ENCODE measurements at places on chromosomes 11 and 22.

GRCh38 chr11:31131760-31132159, 237.8 kb downstream of the DCDC1 start:
- DNase-seq, result no peak

GRCh38 chr11:469684-470560, 19.8 kb downstream of the PTDSS2 start:
- DNase-seq, result no peak

DNA sequence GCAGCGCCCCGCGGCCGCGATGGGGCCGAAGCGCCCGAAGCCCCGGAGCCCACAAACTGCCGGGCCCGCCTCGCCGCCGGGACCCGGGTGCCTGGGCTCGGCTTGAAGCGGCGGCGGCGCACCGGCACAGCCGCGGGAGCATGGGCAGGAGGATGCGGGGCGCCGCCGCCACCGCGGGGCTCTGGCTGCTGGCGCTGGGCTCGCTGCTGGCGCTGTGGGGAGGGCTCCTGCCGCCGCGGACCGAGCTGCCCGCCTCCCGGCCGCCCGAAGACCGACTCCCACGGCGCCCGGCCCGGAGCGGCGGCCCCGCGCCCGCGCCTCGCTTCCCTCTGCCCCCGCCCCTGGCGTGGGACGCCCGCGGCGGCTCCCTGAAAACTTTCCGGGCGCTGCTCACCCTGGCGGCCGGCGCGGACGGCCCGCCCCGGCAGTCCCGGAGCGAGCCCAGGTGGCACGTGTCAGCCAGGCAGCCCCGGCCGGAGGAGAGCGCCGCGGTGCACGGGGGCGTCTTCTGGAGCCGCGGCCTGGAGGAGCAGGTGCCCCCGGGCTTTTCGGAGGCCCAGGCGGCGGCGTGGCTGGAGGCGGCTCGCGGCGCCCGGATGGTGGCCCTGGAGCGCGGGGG, 346 bp downstream of the FJX1 start:
- DNase-seq, result no peak

- DNase-seq, result no peak
Measured at GRCh38 chr11:124761301-124762104, 587 bp downstream of the ESAM start.

GRCh38 chr11:6746086-6746618, 25.6 kb downstream of the OR2AG2 start:
- DNase-seq, result peak; percentile 32
